ENCODE measurements at places on chromosomes 2 and 18.

DNA sequence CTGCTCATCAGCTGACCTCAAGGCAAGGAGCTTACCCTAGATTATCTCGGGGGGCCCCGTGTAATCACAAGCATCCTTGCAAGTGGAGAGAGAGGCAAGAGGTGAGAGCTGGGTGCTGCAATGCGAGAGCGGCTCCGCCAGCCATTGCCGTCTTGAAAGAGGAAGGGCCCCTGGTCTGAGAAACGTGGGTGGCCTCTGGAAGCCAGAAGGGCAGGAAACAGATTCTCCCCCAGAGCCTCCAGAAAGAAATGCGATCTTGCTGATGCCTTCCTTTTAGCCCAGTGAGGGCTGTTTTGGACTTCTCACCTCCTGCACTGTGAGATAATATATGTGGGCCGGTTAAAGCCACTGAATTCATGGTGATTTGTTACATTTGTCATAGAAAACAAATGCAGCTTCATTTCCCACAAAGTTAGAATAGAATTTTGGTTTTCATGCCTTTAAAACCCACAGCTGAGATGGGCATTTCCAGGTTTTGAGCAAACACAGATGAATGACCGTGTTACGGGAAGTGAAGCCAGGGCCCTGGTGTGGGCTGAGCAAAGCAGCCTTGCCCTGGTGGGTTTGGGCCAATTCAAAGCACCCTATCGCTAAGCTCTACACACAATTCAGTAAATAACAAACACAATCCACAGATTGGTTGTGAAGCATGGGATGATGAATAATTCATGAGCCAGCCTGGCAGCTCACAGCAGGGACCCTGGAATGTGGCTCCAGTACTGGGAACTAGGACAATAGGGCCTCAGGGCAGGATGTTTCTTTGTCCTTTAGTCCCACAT lies 319.9 kb upstream of the HS6ST1 start:
- no peak for DNase-seq

DNA sequence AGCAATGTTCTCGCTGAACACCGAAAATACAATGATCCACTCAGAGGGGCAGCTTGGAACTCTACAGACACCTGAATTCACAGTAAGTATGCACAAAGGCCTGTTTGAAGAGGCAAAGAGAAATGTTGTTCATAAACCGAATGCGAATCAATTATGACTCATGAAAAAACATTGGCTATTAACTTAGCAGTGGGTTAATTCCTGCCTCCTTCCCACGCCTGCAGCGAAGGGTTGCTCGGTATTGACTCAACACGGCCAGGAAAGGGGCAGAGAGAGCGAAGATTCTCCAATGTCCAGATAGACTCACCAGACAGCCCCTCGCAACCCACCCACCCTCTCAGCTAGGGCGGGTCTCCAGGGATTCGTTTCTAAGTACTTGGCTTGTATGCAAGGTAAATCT lies 9.4 kb downstream of the CRACDL start:
- no peak for DNase-seq

DNA sequence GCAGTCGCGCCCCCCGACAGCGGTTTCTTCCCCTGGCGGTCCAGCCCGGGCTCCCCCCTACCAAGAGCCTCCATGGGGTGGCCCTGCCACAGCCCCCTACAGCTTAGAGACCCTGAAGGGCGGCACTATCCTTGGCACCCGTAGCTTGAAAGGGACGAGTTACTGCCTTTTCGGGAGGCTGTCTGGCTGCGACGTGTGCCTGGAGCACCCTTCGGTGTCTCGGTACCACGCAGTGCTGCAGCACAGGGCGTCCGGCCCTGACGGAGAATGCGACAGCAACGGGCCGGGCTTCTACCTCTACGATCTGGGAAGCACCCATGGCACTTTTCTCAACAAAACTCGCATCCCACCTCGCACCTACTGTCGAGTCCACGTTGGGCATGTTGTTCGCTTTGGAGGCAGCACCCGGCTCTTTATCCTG lies 475 bp downstream of the SLC4A1AP start:
- DNase-seq, result no peak

- DNase-seq, result no peak
Measured at GRCh38 chr2:160381425-160381951, 112.1 kb downstream of the RBMS1 start.

DNA sequence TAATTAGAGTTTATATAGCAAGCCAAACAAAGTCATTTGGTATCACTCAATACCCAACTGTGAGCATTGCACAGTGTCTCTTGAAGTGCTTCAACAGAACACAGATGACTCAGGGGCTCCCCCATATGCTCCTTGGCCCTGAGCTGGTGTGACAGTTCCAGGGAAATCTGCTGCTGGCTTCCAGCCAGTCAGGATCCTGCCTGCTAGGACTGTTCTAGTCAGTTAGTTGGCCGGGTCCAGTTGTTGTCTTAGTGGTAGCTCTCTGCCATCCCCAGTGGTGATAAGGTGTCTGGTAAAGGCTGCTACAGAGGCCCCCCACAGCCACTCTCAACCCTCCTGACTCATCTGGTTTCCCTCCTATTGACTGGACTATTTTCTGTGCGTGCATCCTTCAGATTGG lies 100.3 kb downstream of the IRS1 start:
- peak; percentile 80 for DNase-seq

DNA sequence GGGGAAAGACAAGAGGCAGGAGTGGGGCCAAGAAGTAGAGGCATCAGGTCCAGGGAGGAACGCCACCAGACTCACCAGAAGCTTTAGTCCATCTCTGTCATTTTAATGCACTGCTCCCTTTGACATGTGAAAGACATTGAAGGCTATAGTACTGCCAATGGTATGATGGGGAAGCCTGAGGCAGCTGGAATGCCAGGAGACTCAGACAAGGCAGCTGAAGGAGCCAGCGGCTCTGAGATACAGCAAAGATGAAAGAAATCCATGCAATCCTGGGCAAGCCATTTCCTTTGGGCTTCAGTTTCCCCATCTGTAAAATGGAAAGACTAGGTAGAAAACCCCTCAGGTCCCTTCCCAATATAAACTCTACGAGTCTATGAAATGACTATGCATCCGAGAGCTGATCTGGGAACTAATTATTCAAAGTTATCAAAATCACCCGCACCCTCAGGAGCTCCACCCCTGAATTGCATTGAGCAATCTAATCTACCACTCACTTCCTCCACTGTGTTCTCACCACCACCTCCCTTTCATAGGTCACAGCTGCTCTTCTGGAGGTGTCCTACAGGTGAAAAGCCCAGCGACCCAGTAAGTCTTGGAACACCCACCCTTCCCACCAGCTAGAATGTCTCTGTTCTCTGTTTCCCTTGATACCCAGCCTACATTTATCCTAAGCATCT lies 3.1 kb downstream of the CXCR2 start:
- no peak for DNase-seq

GRCh38 chr18:79590191-79591031 lies 89.2 kb upstream of the CTDP1 start:
- peak; percentile 33 for DNase-seq

Measured in left cardiac atrium (tissue), 4 donors.